Activated T-cell treated with anti-CD3 and anti-CD28 coated beads, Interleukin-2, amount 50 U/mL, for 48 hours (primary cell): ENCODE measurements at places on chromosomes 4 and X.

DNA sequence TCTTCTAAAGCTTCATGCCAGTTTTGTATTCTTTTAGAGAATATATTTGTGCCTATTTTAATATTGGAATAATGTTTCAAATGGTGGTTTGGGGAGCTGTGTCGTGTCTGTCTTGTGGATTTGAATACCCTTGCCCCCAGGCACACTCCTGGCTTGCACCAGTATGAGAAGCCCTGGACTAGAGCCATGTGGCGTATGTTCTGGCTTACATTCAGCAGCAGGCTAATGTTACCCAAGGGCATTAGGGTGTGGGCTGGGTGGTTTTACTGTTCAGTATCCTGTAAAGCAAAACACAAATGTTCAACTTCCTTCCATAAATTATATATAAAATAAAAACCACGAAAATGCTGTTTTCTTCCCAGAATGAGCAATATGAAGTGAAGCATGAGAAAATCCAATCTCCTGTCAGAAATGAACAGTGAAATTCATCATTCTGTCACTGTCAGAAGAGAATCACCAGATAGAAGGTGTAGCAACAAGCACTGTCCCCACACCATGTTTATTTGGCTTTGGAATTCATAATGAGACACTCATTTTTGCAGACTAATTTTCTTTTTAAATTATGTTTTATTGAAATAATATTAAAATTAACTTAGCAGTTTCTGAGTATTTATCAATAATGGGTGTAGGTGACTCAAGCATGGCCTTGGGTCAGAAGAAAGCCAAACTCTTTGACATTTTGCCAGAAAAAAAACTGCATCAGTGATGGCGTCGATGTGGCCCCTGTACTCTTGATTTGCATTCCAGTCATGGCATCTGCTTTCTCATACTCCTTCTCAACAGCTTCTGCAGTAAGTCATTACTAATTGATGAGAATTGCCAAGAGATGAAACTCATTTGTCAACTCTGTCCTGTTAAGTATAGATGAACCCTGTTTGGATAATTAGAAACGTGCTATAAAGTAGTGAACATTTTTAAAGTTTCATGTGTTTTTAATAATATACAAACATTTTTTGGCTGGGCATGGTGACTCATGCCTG lies 43.8 kb downstream of the WWC2 start:
- DNase-seq = no peak

DNA sequence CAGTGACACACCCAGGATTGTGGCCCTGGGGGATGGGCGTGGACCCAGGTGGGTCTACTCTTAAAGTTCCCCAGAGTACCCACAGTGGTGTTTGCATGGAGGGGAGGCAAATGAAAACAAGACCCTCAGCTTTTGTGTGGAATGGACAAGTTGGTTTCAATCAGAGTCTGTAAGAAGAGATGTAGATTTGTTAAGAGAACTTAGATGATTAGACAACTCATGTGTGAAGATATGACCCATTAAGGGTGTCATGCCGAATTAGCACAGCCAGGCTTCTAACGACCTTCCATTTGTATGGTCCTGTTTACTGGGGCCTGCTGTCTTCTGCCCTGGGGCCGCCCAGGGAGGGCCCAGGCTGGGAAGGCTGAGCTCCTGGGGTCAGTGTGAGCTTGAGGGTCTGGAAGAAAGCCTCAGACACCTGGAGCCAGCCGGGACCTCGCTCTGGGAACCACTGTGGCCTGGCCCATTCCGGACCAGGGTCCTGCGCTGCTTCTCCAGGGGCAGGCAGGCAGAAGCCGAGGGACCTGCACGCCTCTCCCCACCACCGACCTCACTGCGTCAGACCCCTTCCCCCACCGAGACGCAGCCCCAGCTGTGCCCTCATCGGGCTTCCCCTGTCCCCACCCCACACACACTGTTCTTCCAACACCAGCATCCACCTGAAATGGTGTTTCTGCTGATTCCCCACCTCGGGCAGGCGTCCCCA lies 20.4 kb downstream of the UVSSA start:
- DNase-seq = no peak

DNA sequence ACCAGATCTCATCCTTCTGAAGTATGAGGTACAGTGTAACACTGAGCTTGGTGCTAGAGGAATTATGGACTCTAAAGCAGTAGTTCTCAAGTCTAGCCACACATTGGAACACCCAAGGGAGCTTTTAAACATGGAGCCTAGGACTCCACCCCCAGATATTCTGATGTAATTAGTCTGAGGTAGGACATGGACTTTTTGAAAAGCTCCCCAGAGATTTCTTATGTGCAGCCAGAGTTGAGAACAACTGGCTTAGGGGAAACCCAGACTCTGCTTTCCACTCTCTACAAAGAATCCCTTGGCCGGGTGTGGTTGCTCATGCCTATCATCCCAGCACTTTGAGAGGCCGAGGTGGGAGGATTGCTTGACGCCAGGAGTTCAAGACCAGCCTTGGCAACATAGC lies 11.6 kb upstream of the GDPD2 start:
- no peak for DNase-seq

GRCh38 chrX:18574591-18574990 lies 97.3 kb downstream of the RS1 start:
- no peak for DNase-seq

GRCh38 chr4:130186931-130187330 lies 1091.0 kb downstream of the C4orf33 start:
- no peak for DNase-seq

- no peak for DNase-seq
Observed at GRCh38 chrX:119427024-119427794, 28.1 kb downstream of the SLC25A43 start.

GRCh38 chrX:75337525-75337924 lies 63.6 kb downstream of the UPRT start:
- no peak for DNase-seq

DNA sequence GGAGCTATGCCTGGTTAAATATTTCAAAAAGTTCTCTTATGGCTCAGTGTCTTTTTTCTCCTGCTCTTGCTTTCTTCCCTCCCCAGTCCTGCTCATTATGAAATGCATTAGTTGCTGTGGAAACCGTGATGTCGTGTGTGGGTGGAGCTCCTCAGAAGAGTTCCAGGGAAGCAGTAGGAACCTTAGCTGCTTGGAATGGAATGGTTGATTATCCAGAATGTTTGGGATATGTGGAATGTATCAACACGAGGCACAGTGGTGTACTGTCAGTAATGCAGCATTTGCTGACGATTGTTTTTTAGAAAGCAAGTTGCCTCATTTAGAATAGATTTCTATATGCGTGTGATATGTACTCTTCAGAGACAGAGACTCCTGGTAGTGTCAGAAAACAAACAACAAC lies 333.2 kb downstream of the ARHGAP10 start:
- no peak for DNase-seq

GRCh38 chr4:122052677-122053076 lies 99.5 kb upstream of the BLTP1 start:
- DNase-seq = no peak

GRCh38 chrX:51420610-51421009 lies 75.8 kb downstream of the NUDT11 start:
- no peak for DNase-seq

- DNase-seq = no peak
Observed at GRCh38 chr4:87527431-87528220, 1.6 kb downstream of the SPARCL1 start.

- peak; percentile 70 for DNase-seq
Observed at GRCh38 chr4:148056879-148057278, 325.0 kb downstream of the ARHGAP10 start.

DNA sequence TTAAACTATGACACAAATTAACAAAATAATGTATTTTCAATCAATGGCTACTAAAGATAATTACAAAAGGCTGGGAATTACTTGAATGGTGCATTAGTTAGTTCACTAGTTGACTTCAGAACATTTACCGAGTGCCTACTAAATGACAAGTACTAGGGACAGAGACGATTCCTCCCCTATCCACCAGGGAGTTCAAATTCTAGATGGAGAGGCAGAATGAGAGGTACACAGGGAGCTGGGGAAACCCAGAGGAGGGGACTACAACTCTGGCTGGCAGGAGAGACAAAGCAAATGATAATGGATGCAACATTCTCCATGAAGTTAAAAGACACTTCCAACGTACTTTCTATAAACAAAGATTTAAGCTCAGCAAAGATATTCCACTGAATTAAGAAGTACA lies 43.1 kb upstream of the MCF2 start:
- no peak for DNase-seq

- DNase-seq = no peak
Observed at GRCh38 chr4:124530464-124531077, 182.0 kb downstream of the ANKRD50 start.
